ENCODE measurements at places on chromosomes 5 and 9.

GRCh38 chr5:24642022-24642421 lies 2.8 kb downstream of the CDH10 start:
- no peak for DNase-seq

GRCh38 chr5:125181955-125182354 lies 435.5 kb upstream of the ZNF608 start:
- no peak for DNase-seq

DNA sequence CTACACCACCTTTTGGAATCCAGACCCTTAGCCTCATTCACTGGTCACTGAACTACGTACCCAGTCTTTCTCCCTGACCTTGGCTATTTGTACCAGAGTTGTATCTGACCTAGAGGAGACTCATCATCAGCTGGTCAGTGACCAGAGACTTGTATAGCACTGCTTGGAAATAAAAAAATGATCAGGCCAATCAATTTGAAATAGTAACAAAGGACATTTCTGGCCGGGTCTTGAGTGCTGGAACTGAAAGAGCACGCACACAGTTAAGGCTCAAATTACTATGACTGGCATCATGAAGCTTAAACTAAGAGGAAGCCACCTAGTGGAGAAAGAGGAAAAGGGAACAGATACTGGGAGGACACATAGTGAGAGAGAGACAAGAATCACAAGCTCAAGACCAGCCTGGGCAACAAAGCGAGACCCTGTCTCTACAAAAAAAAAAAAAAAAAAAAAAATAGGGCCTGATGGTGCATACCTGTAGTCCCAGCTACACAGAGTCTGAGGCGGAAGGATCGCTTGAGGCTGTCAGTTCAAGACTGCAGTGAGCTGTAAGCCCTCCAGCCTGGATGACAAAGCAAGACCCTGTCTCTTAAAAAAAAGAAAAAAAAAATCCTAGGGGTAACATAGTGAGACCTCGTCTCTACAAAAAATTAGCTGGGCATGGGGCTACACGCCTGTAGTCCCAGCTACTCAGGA lies 12.8 kb upstream of the SRP19 start:
- DNase-seq: no peak

- no peak for DNase-seq
These were observed 1185.5 kb upstream of the CDH18 start for GRCh38 chr5:21173526-21173925.

- DNase-seq: no peak
These were observed 314.6 kb upstream of the KIF2A start for GRCh38 chr5:61991430-61991829.

GRCh38 chr5:90866915-90867731 lies 308.5 kb downstream of the ADGRV1 start:
- no peak for DNase-seq

DNA sequence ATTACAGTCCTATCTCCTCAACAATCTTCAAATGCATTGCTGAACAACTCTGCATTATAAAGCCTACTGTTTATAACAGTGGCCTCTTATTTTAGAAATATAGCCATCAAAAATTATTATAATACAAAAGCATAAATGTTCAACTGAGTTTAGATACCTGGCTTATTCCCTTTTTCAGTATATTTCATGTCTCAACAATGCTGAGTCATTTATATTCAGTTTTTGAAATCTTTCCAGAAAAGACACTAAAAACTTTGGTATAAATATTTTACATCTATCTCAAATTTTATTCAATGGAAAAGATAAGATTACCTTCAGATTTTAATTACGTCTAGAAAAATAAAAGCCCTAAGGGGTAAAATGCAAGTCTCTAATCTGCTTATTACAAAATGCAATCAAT lies 37.9 kb downstream of the LURAP1L start:
- no peak for DNase-seq

GRCh38 chr5:95821110-95822021 lies 1.2 kb downstream of the GLRX start:
- DNase-seq: no peak

GRCh38 chr5:114435885-114436299 lies 74.0 kb downstream of the KCNN2 start:
- DNase-seq: no peak

- peak; percentile 34 for DNase-seq
These were observed at the start of gene ROR2 for GRCh38 chr9:91949946-91950664. ROR2 (minus strand) TSS chr9:91950228.

DNA sequence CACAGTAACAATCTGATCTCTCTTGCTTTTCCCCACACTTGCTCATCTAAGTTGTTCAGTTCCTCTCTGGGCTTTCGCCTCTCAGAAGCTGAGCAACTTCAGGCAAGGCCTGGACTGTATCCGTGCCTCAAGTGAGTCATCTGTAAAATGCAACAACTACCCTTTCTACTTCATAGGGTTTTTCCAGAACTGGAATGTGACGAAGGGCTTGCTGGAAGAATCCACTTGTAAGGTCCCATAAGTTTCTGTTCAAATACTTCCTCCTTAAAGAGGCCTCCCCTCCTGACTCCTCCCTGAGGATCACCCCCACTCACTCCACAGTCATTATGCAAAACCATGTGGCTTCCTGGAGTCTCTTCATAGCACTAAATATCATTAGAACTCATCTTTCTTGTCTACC lies 17.5 kb upstream of the INSYN2B start:
- no peak for DNase-seq

DNA sequence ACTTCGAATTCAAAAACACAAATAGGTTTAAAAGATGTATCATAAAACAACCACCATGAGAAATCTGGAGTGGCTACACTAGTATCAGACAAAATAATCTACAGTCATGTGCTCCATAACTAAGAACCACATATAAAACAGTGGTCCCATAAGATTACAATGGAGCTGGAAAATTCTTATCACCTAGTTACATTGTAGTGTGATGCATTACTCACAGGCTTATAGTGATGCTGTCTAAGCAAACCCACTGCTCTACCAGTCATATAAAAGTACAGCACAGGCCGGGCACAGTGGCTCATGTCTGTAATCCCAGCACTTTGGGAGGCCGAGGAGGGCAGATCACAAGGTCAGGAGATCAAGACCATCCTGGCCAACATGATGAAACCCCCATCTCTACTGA lies 160.1 kb downstream of the ROR2 start:
- DNase-seq: no peak

DNA sequence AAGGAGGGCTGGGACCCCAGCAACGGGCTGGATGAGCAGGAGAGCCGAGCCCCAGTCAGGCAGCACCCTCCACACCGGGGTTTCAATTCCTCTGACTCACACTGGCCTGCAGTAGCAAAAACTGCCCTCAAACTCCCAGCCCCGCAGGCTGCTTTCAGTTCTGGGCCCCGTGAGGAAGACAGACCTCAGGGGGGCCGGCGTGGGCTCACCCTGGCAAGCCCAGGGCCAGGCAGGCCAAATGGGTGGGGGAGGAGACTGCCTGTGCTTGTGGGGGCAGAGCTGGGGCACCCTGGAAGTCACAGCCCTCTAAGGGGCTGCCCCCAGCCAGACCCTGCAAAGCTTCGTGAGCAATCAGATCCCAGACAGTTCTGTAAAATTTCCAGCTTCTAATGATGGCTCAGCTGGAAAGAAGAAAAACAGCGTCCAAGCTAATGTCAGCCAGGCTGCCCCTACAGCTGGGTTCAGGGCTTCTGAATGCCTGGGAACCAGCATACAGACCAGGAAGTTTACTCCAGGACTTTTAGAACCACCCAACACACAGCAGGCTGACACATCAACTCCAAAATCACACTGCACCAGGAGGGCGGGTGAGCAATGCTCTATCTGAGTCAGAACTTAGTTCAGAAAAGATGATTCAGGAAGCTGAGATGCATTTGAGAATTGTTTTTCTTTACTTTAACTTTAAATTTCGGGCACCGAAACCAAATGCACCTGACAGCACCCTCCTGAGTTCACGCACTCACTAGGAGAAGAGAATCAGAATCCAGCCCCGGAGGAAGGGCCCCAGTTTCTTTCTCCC lies 34.7 kb downstream of the LPCAT1 start:
- peak; percentile 15 for DNase-seq

GRCh38 chr5:106759581-106759980 lies 911.2 kb downstream of the EFNA5 start:
- no peak for DNase-seq

All from stimulated activated CD4-positive, alpha-beta T cell treated with anti-CD3 and anti-CD28 coated beads, Interleukin-15, amount 100 ng/mL, for 1 hour (primary cell).